ENCODE measurements at places on chromosomes 13 and 19.

- peak; percentile 33 for DNase-seq
Measured at GRCh38 chr19:17246681-17247425, 1.1 kb upstream of the NR2F6 start.

DNA sequence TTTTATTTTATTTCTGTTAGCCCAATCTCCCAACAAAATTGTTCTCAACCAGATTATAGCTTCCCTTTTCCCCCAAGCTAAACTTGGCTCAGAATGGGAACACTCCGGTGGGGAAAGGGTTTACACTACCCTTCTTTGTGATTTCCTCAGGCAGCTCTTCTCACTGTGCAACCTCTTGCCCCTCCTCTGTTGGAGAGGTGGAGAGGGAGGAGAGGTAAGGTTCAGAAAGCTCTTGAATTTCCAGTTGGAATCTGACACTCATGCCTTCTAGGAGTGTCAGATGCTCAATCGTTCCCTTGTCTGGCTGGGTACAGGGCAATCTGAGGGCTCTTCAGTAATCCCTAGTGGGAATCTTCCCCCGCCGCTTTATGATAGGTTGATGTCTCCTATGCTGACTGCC lies 486.1 kb upstream of the KLF12 start:
- DNase-seq = no peak

- DNase-seq = no peak
Measured at GRCh38 chr19:39111593-39112199, 13.9 kb upstream of the PAK4 start.

GRCh38 chr13:89565476-89566100 lies 1781.9 kb upstream of the MIR17HG start:
- DNase-seq = no peak

DNA sequence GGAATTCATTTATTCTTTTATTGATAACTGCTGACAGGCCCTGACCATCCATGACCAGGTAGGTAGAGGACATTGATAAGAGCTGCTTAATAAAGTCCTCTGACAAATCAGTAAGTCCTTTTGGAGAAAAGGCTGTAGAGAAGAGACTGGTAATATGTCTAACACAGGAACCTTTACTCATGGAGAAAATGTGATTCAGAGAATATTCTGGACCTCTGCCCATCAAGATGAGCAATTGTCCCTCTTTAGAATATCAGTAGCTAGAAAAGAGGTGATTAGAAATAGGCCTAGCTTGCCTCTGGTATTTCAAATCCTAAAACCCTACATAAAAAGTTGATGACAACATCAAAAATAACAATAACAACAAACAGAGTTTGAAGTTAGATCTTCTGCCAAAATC lies 642.3 kb downstream of the TBC1D4 start:
- DNase-seq = peak; percentile 17

DNA sequence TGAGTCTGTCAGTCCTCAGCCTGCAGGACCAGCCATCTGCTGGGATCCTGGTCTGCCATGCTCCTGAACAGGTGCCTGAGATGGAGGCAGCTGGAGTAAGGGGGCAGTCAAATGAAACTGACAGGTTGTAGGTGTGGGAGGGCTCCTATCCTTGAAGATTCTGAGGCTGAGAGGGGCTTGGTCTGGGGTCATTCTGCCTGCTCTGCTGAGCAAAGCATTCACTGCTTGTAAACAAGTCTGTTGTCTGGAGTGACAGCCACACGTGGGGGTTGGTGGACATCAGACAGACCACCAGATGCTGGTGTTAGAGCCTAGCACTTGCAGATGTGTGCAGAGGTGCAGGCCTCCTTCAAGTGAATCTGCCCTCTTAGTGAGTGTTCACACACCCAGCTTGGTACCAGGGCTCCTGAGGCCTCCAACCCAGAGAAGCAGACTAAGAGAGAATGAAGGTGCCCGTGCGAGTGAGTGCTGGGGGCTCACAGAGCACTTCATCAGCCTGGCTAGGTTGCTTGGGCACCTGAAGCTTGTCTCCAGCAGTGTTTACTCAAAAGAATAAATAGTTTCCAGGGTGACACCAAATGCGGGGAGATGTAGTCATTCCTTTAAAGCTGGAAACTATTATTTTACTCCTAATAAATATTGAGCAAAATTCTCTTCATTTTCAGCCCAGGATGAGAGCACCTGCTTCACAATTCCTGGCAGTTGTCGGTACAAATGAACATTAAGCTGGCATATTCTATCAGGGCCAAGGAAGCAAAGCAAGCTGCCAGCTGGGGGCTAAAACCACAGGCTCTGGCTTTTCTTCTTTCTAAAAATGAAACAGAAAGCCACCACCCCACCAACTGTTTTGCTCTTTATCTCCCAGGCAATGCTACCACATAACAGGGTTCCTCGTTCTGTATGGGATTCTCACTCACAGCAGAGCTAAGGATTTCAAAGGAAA lies 82.3 kb downstream of the RNASEH2B start:
- no peak for DNase-seq

- no peak for DNase-seq
Measured at GRCh38 chr19:30374539-30374864, 2.3 kb downstream of the ZNF536 start.

GRCh38 chr19:47107202-47107952 lies 6.2 kb downstream of the ZC3H4 start:
- peak; percentile 41 for DNase-seq

All from amniotic epithelial cell (primary cell).